ENCODE measurements at places on chromosomes 3 and 15.

- no peak for DNase-seq
These were observed 65.4 kb downstream of the TFRC start for GRCh38 chr3:196016485-196016884.

GRCh38 chr15:85030301-85030929 is 48.8 kb downstream of the PDE8A start:
- no peak for DNase-seq

DNA sequence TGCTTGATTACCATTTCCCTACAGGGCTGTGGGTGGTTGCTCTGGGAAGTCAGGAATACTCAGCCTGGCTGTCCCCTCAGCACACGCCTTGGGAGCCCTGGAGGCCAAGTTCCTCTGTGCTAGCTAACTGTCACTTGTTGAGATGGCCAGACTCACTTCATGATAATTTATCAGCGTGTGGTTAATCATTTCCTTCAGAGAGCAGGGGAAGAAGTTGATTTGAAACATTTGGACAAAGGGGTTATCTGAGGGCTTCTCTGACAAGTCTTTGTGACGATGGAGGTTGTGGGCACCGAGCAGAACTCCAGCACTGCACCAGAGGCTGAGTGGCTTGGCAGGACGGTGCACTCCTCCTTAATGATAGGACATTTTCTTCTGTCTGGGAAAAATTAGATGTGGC is 61.9 kb downstream of the WHAMM start:
- DNase-seq: no peak

- DNase-seq: no peak
These were observed 187.0 kb upstream of the ROBO1 start for GRCh38 chr3:79954756-79955155.

All from NCI-H1436 treated with DMSO at 0.1 percent for 48 hours (cell line).